ENCODE measurements at places on chromosomes 1 and 21.

- DNase-seq, result no peak
These were observed 679 bp downstream of the ABL2 start for GRCh38 chr1:179228783-179229213.

DNA sequence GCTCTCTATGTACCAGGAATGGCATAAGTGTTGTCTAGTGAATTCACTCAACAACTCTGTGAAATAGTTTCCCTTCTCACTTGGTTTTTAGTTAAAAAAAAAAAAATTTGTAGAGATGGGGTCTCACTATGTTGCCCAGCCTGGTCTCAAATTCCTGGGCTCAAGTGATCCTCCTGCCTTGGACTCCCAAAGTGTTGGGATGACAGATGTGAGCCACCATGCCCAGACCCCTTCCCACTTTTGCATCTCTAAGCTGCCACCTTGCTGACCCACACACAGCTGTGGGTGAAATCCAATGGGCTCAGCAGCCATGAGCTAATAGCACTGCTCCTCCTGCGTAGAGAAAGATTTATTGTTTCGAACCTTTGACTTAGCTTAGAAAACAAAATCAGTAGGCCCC, 33.5 kb downstream of the NEK2 start:
- DNase-seq, result no peak

DNA sequence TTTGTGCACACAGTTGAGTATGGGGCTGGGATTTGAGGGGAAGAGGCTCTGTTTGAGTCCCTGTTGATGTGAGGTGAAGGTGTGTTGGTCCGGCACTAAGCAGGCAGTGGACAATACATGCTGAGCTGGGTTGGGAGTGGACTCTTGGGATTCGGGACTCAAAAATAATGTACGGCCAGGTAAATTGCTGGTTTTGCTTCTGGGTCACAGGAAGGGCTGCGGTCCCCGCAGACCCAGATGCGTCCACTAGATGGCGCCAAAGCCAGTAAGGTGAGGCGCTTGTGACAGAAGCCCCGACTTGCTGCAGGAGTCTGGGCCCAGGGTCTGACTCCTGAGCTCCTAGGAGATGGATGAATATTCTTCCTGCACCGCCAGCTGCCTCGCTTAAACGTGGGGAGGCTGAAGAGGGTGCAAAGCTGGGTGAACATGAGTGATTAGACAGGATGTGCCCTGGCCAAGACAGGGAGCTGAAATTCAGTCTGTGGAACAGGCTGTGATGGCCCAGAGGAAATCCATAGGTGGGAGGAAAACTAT, 61.4 kb downstream of the ACBD3 start:
- DNase-seq, result peak; percentile 78

DNA sequence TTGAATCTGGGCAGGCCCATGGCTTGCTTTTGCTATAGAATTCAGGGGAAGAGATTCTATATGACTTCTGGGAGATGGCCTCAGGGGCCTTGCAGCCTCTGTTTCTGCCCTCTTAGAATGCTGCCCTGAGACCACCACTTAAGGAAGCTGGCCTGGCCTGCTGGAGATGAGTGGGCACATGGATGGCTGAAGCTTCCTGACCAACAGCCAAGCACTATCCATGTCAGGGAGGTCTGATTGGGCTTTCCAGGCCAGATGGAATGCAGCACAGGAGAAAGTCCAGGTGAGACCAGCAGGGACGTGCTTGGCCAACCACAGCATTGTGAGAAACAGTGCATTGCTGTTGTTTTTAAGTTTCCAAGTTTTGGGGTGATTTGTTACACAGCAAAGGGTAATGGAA, 308.1 kb downstream of the PTPRU start:
- no peak for DNase-seq

- DNase-seq, result no peak
These were observed 22.6 kb downstream of the FMO5 start for GRCh38 chr1:147202576-147202975.

DNA sequence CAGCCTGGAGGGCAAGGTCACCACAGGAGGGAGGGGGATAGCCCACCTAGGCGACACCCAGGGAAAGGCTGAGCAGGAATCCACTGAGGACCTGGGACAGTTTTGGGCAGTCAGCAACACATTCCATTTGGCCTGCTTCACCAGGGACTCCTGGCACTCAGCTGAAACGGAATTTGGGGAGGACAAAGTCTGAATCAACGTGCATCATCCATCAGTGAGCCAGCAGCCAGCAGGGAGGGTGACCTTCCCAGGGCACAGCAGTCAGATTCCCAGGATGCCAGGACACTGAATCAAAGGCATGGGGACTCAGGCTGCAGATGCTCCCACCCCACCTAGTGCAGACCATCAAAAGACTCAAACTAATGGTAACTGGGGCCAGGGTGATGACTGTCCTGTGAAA, 4.6 kb downstream of the SH3BP5L start:
- no peak for DNase-seq
